ENCODE measurements at places on chromosomes 12 and 14.

DNA sequence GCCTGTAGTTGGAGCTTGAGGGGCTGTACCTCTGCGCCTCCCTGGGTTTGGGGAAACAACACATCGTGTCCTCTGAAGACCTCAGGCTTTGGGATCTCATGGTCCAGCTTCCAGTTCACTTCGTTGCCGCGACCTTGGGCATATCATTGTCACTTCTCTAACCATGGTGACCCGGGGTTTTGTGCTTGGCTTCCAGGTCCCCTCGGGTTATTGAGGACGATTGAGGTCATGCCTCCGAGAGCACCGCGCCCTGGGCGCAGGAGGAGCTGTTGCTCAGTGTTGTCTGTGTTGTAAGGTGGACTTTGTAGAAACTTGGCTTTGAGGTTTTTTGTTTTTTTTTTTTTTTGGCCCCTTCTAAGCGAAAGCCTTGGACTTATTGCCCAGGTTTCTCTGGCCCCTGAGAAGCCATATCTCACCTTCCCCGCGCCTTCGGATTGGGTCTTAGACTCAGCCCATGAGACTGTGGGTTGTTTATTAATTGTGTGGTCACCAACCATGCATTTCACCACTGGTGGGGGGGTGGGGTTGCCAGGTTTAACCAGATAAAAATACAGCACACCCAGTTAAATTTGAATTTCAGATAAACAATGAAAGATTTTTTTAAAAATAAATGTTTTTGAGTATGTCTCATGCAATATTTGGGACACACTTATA lies 2.6 kb downstream of the BCL7A start:
- no peak for DNase-seq

DNA sequence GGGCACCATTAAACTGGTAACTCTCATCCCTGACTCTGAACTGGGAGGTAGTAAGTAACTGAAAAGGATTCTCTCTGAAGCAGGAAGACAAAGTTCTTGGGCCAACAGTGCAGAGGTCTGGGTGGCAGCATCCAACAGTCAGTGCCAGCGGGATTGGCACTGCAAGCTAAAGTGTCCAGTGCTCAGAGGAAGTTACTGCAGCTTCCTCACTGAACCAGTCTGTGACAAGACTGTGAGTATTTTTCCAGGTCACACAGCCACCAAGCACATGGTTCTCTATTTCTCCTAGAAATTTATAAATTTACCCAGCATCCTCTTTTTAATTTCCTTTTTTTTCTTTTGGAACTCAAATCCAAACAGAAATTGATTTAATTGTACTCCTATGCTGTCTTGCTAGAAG lies 81.6 kb upstream of the FAR2 start:
- peak; percentile 37 for DNase-seq

DNA sequence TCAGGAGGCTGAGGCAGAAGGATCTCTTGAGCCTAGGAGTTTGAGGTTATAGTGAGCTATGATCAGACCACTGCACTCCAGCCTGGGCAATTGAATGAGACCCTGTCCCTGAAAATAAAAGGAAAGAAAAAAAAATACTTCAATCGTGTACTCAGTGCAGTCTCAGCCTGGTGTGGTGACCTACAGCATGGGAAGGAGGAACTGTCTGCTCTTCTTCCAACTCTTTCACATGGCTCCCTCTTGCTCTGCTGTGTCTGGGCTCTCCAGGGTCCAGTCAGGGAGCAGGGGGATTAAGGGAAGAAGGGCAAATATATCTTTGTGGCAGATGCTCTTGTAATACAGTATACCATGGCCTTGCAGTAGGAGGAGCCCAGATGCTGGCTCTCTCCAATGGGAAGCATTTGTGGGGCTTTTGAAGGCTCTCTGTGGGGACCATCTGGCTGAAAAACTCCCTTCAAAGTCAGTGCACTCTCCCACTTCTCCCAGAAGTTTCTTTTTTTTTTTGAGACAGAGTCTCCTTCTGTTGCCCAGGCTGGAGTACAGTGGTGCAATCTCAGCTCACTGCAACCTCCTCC lies 76.6 kb upstream of the TMPO start:
- no peak for DNase-seq

GRCh38 chr12:114140576-114140975 lies 174.5 kb upstream of the RBM19 start:
- DNase-seq = no peak

- DNase-seq = no peak
Measured at GRCh38 chr12:52600941-52601481, at the start of gene KRT72. KRT72 (minus strand) TSS chr12:52601463; CDS start chr12:52601452, 11 bp downstream.

DNA sequence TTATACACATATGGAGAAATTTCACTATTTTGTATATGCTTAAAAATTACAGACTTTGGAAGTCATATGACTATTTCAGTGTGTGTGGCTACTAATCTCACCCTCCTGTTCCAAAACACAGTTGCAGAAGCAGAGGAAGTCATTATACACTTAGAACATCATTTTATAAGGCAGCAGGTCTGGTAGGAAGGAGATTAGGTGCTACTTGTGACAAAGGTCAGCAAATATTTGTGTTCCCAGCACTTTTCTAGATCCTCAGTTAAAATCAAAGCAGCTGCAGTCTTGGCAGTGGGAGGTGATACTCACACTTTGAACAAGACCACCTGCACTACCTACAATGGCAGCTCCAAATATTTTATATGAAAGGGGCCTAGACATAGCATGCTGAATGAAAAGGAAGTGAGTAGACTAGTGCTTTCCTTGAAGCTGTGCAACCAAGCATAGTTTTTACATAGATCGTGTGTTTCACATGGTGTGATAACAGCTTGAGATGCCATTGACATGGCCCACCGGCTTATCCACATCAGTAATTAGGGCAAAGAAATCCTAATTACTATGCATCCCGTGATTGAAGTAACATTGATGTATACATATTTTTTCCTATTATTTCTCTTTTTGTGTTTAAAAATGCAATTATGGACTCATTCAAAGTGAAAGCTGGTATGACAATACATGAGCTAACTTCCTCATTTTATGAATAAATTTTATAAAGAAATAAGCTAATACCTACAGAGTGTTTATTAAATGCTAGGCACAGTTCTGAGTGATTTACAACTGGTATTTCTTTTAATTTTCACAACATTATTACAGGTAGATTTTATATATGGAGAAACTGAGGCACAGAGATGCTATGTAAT lies 5.3 kb downstream of the GYS2 start:
- no peak for DNase-seq

Data from left lung (tissue), 14 donors.